ENCODE measurements at places on chromosomes 2 and 18. TPM values are rescaled to one million over a fixed set of nuclear protein-coding genes. Genes with fewer than 3 reads are reported as not detected.

CFAP210 gene
- not detected for total RNA-seq

ADI1 gene
- 130 TPM for total RNA-seq

ABCA12 gene
- total RNA-seq, result not detected

BOK gene
- total RNA-seq, result 61.5 TPM

PRKAG3 gene
- not detected for total RNA-seq

ELOA2 gene
- total RNA-seq, result not detected

SEH1L gene
- 18.7 TPM for total RNA-seq

CYTIP gene
- total RNA-seq, result 3.6 TPM

MC4R gene
- 0.66 TPM for total RNA-seq

All from esophagus muscularis mucosa (tissue), 4 donors.